Right cardiac atrium (tissue), 5 donors: ENCODE measurements at places on chromosomes 2 and 18. TPM values are rescaled to one million over a fixed set of nuclear protein-coding genes. Genes with fewer than 3 reads are reported as not detected.

- peak; percentile 40 for DNase-seq
Measured at GRCh38 chr2:224793946-224794345, 77.8 kb upstream of the CCDC195 start.

CD207 gene
- 0.18 TPM for polyA plus RNA-seq

ADD2 gene
- 0.45 TPM for polyA plus RNA-seq

- DNase-seq: no peak
Measured at GRCh38 chr2:160144280-160144990, 55.6 kb downstream of the ITGB6 start.

SH2D6 gene
- 0.29 TPM for polyA plus RNA-seq

ETAA1 gene
- 4.2 TPM for polyA plus RNA-seq

GRCh38 chr2:54471221-54471711 lies 15.1 kb downstream of the SPTBN1 start:
- no peak for DNase-seq

TEX51 gene
- not detected for polyA plus RNA-seq

CDH7 gene
- 0.07 TPM for polyA plus RNA-seq

DNA sequence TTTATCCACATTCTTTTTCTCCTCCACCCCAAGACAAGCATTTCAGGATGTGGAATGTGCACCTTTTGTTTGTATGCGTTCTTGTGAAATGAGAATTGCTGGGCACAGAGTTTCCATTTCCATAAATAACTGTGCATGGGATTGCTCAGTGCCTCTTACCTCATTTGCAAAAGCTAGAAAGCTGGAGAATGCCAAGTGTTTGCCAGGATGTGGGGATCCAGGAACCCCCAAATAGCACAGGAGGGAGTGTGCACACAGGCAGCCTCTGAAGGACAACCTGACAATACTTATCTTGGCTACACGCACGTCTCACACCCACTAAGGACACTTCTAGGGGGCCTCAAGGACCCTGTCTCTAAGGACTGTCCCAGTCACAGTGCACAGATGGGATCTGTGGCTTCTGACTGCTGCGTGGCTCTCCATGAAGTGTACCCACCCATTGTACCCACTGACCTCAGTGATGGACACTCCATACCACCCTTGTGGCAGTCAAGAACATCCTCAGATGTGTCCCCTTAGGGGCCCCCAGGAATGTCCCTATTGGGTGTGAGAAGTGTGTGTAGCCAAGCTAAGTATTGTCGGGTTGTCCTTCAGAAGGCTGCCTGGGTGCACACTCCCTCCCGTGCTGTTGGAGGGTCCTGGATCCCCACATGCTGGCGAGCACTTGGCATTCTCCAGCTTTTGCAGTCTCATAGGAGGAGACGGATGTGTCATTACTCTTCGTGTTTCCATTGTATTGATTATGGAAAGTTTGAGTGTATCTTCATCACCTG lies 38.4 kb downstream of the CAPN13 start:
- DNase-seq: no peak

- DNase-seq: no peak
Measured at GRCh38 chr2:12442476-12442847, 274.3 kb upstream of the TRIB2 start.

DNA sequence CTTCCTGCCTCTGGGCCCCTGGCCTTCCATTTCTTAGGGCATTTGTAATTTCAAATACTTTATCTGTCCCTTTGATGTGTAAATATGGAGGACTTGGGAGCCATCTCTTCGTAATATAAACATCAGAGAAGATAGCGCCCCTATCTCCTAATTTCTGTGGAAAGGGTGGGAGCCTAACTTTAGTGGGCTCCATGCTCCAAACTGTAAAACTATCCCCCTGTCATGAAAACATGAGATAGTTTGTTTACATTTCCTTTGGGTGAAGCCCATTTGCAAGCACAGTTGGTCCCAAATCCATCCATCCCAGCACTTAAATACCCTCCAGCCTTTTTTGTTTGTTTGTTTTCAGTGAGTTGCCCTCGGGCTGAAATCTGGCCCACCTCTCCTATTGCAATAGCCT lies 782.6 kb upstream of the FSHR start:
- no peak for DNase-seq

GRCh38 chr18:74870950-74871349 lies 273.3 kb downstream of the ZNF407 start:
- DNase-seq: no peak

DNA sequence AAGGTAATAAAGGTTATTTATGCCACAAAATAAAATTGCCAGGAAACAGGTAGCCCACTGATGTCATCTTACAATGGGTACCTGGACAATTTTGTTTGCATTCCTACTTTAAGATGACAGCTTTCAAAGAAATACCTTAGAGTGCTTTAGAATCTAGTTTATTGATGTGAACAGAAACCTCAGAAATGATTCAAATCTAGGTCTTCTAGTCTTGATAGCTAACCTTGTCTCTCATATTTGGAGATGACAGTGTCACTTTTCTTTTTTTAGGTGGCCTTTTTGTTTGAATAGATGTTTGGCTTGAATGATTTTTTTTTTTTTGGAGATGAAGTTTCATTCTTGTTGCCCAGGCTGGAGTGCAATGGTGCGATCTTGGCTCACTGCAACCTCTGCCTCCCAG lies 69.1 kb downstream of the PIK3C3 start:
- no peak for DNase-seq

RTP5 gene
- 0.05 TPM for polyA plus RNA-seq

DNA sequence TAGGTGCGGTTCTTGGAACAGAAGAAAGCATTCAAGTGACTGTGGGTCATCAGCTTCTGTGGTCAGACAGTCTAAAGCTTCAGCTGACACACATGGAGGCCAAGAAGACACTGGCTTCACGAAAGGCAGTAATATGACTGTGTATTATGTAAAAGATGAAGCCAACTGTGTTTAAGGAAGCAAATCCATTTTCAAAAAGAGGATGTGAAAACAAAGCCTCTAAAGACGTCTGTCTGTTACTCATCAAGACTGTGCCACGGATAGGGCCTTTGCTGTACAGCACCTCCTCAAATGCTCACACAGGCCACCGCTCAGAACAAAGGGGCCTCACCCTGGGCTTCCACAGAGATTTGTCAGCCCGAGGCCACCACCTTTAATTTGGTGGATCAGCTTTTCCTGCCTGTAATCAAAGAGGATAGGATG lies 21.1 kb upstream of the TMEM163 start:
- no peak for DNase-seq

SUPT7L gene
- 26.8 TPM for polyA plus RNA-seq

DNA sequence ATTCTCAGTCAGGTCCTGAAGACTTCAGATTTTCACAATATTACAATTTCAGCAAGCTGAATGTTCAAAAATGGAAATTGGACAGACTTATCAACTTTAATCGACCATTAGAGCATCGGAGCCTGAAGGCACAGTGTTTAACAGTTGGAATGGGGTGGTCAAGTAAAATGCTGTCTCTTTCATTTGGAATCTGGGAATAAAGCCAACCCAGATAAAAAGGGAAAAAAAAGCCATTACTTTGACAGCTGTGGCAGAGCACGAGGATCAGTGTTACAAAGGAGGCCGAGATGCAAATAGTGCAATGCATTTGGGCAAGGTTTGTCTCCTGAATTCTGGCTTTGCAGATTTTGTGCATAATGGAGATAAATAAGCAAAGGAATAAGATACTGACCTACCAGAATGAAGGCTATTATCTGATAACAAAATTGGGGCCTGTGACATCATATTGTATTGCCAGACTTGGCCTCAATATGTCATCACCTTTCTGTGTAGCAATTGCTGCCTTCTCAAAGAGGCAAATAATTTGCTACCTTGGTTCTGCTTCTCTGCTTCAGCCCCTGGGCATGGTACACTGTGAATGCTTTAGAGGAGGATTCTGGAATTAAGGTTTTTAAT lies 277.5 kb upstream of the KLHL29 start:
- DNase-seq: no peak

- no peak for DNase-seq
Measured at GRCh38 chr2:65802298-65802942, 370.0 kb upstream of the SPRED2 start.

DNA sequence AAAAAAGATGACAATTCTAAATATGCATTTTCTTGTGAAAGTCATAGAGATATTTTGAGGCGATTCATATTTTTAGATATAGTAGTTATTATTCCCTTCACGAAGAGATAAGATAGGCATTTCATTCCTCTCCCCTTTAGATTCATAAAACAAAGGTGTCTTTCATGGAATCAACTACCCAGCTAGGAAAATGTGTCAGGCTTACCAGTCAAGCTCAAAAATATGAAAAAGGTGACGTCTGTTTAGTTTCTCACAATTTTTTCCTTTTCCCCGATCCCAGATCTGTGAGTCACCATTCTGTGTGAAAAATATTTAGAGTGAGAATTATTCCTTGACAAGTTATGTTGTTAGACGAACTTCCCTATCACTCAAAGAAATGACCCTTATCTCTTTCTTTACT lies 95.4 kb upstream of the FN1 start:
- DNase-seq: no peak

DNA sequence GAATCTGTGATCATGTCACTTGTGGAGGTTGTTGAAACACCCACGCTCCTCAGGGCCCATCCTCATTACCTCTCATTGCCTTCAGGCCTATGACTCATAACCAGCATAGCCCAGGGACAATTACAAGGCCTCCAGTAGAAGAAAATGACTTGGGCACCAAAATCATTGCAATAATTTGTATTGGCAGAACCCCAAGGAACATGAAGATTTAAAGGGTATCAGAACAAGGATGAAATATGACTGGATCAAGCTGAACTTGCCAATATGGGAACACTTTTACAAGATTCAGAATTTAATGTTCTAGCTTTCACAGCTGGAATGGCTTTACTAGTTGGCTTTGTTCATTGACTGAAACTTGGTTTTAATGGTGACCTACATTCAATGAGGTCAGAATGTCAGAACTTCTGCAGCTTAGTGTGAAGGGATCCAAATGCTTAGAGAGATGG lies 156.4 kb downstream of the COPS8 start:
- no peak for DNase-seq

DNA sequence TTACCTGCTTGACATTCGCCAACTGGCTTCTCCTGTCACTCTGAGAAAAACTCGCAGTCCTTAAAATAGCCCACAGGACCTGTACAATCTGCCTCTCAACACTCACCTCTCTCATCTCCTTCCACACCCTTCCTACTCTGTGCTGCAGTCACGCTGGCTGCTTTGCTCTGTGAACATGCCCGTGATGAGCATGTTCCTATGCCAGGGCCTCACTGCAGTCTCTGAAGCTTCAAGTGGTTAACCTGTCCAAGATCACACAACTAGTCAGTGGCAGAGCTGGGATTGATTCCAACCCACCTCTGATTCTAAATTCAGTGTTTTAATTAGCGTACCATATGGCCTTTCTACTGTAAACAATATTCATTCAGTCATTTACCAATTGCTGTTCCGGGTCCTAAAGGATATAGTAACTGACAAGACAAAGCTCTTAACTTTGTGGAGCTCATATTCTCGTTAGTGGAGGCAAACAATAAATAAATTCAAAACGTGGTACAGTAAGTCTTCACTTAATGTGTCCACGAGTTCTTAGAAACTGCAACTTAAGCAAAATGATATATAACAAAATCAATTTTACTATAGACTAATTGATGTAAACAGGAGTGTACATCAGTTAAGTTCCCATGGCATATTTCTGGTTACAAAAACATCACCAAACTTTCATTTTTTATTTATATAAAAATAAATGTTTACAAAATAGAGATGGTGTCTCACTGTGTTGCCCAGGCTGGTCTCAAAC lies 38.9 kb upstream of the FBXO11 start:
- no peak for DNase-seq

REG3G gene
- polyA plus RNA-seq: not detected

DNA sequence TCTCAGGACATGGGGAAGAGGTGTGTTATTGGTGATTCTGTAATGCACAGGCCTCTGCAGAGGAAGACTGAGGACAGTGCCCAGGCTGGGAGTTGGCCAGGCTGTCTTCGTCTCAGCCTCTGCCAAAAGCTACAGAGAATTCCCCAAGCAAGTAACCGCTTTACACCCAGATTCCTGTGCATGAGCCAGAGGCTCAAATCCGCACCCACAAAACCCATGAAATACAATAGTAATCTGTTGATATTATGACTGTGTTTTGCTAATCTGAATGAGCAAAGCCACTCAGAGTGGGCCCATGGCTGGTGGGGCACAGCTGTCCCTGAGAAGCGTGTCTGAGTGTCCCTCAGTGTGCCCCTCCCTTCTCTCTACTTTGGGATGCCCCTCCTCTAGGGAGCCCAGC lies 149.5 kb upstream of the PXDN start:
- no peak for DNase-seq

DPP4 gene
- 0.52 TPM for polyA plus RNA-seq

DNA sequence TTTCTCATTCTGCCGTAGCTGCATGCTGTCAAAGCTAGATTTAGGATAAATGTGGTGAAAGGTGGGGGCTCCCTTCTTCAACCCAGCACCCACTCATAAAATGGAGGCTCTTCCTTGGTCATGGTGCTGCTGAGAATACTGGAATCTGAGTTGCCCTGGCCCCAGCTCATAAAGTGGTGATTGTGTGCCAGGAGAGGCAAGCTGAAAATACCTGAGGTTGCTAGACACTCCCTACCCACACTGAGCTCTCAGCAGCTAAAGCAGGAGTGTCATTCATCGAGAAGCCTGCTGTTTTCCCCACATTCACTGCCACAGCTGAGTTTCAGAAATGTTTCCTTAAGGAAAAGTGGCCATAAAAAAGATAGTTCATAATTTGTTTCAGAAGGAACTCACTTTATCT lies 297.1 kb upstream of the RBMS1 start:
- DNase-seq: no peak

AQP12B gene
- not detected for polyA plus RNA-seq

EIF4E2 gene
- 32.3 TPM for polyA plus RNA-seq

DNA sequence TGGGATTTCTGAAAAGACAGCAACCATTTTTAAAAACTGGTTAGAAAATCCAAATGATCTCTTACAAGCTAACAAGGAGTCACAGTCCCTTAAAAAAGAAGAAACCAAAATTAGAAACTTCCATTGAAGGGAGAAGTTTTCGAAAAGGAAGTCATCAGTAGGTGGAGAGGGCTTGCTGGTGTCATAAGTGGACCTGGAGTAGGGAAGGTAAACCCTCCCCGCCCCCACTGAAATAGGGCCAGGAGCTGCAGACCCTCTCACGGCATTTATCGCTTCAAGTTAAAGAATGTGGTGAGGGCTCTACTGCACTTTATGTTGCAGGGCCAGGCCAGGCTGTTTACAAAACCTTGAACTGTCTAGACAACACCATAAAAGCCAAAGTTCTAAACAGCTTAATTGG lies 2.9 kb downstream of the HOXD11 start:
- DNase-seq: no peak

DNA sequence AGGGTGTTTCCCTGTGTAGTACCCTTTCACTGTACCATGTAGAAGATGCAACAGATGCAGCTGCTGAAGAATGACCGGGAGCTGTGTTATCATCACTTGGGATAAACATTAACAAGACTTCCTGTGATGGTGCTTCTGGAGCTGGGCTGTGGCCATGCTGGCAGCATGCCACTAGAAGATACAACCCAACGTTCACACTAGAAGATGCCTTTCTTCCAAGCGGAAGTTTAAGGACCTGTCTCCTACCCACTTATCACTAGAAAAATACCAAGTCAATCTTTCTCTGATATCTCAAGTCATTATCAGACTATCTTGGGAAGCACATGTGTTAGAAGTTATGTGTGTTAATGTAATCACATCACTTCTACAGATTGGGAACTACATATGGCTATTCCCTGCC lies 953.5 kb downstream of the CNTNAP5 start:
- DNase-seq: no peak
